ENCODE measurements at places on chromosomes 2 and 18.

- DNase-seq = no peak
Measured at GRCh38 chr2:214203744-214204289, 207.0 kb upstream of the VWC2L start.

DNA sequence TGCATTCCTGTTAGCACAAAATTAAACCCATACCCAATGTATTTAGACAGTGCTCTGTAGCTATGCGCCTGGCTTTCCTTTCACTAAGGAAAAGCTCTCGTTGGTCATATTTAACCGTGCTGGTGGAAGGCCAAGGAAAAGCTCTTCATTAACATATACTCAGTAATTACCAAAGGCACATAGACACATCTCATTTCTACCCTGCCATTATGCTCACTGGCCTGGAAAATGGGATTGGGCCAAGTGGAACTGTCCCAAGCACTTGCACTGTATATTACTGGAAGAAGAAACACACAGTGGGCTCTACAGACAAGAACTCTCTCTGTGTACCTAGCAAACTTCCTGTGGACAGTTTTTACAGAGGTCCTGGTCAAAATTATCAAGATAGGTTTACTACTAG, 274.4 kb downstream of the ERBB4 start:
- no peak for DNase-seq

- no peak for DNase-seq
Measured at GRCh38 chr2:58195662-58196061, 45.5 kb downstream of the FANCL start.

GRCh38 chr2:216758256-216759155, 63.2 kb upstream of the IGFBP5 start:
- DNase-seq = no peak

GRCh38 chr2:126656431-126657147, 631 bp downstream of the GYPC start:
- DNase-seq = no peak

- DNase-seq = no peak
Measured at GRCh38 chr2:193482557-193482956, 1287.8 kb upstream of the TMEFF2 start.

DNA sequence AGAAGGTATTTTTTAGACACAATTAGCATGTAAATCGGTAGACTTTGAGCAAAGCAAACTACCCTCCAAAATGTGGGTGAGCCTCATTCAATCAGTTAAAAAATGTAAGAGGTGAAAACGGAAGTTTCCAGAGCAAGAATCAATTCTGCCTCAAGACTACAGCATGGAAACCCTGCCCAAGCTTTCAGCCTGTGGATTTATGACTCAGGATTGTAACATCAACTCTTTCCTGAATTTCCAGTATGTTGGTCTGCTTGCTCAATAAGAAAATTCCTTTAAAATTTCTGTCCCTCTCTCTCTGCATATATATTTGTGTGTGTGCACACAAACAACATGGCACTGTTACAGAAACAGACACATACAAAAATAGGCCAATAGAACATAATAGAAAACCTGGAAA, 228.6 kb upstream of the DOK6 start:
- DNase-seq = no peak

- DNase-seq = no peak
Measured at GRCh38 chr2:39724828-39725144, 54.3 kb downstream of the THUMPD2 start.

DNA sequence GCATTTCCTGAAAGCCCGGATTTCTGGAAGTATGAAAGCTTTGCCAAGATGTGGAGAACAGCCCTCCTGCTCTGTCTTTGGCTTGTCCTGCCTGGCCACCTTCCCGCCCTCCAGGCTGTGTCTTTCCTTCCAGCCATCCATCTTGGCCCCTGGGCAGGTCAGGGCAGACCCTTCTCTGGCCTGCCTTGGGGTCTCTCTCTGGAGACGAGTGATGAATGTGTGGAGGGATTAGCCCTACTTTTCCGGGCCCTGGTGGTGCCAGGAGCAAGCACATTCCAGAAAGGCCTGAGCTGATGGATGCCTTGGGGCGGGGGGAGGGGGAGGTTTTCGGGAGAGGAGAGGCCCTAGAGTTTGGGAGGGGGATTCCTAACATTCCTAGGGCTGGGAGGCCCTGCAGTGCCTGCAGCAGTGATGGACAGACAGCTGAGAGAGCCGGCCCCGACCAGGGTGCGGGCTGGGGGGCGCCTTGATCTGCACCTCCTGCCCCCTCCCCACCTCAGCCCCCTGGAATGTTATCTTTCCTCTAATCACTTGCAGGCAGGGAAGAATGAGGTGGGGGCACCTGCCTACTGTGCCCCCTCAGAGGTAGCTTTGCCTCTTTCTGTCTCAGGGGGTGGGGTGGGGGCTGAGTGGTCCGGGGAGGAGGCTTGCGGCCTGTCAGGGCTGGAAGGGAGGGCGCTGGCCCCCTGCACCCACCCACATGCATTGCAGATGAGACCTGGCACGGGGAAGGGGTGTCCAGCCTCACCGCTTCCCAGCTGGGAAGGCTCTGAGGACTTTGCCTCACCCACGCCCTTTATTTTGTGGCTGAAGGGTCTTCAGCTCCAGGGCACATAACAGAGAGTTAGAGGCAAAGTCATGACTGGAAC, 156.2 kb downstream of the DDX1 start:
- DNase-seq = no peak

DNA sequence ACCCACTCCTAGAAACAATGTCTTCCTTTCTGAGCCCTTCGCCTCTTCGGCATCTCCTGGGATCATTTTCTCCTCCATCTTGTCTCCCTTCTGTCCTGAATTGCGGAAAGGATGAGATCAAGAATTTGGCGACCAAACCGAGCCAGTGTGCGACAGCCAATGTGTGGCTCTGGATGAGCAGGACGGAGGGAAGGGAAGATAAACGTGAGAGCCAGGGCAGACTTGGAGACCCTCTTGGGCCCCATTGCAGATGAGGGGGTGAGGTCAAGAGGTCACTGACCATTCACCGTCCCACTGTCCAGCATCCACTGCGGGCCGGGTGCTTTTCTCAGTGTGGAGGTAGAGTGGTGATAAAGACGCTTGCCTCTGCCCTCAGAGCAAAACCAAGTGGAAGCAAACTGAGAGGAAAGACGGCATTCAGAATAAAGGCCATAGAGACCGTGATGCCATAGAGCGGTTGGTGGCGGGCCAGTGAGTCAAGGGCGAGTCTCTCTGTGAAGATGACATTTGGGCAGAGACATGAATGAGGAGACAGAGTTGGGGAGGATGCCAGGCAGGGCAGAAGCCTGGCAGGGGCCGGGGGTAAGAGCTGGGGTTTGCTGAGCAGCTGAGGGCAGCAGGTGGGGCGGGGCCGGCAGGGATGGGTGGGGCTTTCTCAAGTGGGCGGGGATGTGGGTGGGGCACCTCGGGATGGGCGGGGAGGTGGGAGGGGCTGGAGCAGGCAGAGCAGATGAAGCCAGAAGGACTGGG, 55.6 kb downstream of the ACAA2 start:
- DNase-seq = no peak

Measured in HL-60 (cell line).